ENCODE measurements at places on chromosomes 4 and X.

DNA sequence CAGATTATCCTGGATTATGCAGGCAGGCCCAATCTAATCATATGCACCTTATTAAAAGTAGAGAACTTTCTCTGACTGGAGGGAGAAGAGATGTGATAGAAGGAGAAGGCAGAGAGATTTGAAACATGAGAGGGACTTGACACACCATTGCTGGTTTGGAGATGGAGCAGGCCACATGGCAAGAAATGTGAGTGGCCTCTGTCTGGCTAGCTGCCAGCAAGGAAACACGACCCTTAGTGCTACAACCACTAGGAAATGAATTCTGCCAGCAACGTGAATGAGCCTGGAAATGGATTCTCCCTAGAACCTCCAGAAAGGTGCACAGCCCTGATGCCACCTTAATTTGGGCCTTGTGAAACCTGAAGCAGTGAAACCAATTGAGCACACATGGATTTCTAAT is 79.5 kb upstream of the MBNL3 start:
- no peak for DNase-seq

DNA sequence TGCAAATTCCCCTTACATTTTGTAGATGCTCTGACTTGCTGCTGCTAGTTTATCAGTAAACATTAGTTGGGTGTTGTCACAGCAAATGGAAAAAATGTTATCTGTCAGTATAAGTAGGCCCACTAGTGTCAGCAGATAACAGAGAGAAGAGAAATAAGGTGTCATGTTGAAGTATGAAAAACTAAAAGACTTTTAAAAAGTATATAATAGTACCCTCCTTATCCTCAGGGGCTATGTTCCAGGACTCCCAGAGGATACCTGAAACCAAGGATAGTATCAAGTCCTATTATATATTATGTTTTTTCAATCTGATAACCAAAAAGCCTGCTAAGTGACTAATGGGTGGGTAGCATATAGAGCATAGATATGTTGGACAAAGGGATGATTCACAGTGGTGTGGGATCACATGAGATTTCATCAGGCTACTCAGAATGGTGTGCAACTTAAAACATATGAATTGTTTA is 11.6 kb upstream of the BMP2K start:
- no peak for DNase-seq

DNA sequence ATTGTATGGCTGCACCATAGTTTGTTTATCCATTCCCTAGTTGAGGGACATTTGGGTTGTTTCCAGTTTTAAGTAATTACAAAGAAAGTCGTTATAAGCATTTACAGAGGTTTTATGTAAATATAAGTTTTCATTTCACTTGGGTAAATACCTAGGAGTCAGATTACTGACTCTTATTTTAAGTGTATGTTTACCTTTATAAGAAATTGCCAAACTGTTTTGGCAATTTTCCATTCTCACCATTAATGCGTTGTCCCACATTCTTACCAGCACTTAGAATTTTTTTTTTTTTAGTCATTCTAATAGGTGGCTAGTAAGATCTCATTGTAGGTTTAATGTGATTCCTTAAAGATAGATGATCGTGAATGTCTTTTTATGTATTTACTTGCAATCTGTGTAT is 121.5 kb upstream of the NR3C2 start:
- no peak for DNase-seq

GRCh38 chrX:129750971-129751370 is 12.2 kb downstream of the XPNPEP2 start:
- no peak for DNase-seq

- DNase-seq: no peak
Observed at GRCh38 chrX:13208281-13208935, 111.4 kb downstream of the ATXN3L start.

- no peak for DNase-seq
Observed at GRCh38 chr4:71338846-71339593, at the start of gene SLC4A4. Gene SLC4A4 (plus strand): TSS chr4:71339020.

DNA sequence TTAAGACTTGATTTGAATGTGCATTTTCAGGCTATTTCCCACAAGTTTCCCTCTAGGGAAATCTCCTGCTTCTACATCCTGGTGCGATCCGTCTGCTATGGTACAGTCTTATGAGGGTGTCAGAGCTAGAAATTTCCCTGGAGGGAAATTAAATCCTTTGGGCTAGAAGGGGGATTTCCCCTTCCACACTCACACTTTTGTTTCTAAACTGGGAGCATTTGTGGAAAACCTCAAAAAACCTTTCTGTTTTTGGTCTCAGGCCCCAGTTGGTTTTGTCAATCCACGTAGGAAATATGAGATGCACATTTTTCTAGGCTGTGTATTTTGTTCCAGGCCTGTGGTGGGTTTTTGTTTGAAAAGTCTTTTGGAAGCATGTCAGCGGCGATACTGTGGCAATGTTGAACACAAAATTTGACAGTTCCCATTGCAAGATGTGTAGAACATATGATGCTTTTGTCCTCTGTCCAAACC is 17.8 kb downstream of the HMGB3 start:
- no peak for DNase-seq

DNA sequence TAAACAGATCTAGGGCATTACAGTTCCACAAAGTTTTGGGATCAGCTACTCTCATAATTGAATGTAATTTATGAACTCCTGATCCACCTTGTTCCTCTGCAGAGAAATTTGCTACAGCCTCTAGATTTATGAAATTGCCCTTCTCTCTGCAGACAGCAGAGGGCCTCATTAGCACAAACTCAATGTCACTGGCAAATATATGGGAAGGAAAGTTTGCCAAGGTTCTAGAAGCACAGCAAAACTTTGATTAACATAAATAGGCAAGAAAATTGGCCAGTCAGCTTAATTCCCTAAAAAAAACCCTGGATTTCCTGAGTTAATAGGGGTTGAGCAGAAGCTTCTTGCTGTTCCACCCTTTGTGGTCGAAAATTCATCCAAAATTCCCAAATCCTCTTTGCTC is 31.5 kb downstream of the PRPS1 start:
- DNase-seq: peak; percentile 31

DNA sequence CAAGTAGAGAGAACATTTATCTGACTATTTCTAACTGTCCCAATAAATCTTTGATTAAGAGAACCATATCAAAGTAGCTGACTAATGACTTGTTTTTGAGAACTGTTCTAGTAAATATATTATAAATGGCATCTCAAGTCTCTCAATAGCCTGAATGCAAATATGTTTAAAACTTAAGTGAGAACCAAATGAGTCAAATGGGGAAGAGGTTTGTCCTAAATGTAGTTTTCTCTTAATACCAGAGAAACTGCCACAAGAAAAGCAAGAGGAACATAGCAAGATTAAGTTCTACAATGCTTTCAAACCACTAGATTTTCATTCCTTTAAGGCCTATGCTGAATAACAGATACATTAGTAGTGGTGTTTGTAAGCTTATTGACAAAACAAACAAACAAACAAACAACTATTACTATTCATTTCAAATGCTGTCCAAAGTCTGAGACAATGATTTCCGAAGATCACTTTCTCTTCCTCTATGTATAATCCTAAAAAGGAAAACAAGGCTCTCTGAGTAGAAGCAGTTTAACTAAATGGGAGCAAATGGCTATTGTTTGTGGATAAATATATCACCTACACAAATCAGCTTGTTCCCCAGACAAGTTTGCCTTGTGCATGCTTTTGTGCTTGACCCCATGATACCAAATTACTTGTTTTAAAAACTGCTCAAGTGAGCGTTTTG is 408.4 kb upstream of the EMCN start:
- no peak for DNase-seq

GRCh38 chr4:14404730-14405129 is 597.6 kb upstream of the CPEB2 start:
- DNase-seq: no peak

DNA sequence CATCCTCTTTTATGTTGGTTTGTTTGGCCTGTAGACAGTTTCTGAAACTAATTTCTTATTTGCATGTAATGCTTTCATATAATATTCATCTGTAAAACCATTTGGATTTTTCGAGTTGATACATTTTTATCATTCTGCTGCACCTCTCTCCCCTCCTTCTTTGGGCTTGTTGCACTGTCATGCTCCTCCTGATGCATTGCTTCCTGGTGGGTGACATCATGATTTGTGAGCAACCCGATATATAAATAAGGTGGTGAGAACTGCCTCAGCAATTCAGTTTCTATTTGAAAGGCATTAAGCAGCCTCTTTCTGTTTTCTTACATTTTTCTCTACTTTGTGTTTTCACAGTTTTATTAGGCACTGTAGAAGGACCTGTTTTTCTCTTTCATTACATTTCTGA is 515.7 kb downstream of the RPA4 start:
- peak; percentile 35 for DNase-seq
